OCI-M1 (cell line): ENCODE measurements at places on chromosomes 7 and 10.

GRCh38 chr10:17981766-17982380 is 30.2 kb downstream of the SLC39A12 start:
- DNase-seq = no peak

GRCh38 chr10:126525326-126525725 is 137.0 kb upstream of the ADAM12 start:
- no peak for DNase-seq

GRCh38 chr7:87580636-87581035 is 20.0 kb downstream of the ABCB1 start:
- no peak for DNase-seq

GRCh38 chr10:25105262-25105661 is 69.5 kb upstream of the GPR158 start:
- no peak for DNase-seq

GRCh38 chr10:72306215-72306760 is 32.6 kb downstream of the DDIT4 start:
- no peak for DNase-seq

DNA sequence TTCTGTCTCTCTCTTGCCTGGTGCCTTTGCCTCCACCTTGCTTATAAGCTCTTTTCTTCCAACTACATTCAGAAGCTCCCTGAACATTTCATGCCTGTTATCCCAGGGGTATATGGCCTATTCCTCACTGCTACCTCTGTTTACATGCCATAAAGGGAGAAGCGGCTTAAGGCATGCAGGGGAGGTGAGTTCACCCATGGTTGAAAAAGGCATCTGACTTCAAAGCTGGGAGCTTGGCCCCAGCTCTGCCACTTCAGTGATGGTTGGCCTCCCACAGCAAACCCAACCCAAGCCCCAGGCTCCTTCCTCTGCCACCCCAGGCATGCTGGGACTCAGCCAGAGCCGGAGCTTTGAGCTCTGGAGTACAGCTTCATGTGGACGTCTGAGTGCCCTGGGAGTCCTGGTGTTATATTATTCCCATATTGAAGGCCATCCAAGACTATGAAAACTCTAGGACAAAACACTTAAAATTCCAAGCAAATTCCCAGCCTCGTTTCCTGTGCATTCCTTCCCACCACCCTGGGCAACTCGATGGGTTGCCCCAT is 468.6 kb upstream of the ZMIZ1 start:
- no peak for DNase-seq
